ENCODE measurements at places on chromosomes 13 and 19.

GRCh38 chr13:62524498-62524897, 1108.8 kb upstream of the PCDH20 start:
- DNase-seq: no peak

GRCh38 chr19:37078717-37079032, 442 bp downstream of the ZNF420 start:
- DNase-seq: no peak

GRCh38 chr13:77353995-77354394, 27.1 kb upstream of the MYCBP2 start:
- no peak for DNase-seq

DNA sequence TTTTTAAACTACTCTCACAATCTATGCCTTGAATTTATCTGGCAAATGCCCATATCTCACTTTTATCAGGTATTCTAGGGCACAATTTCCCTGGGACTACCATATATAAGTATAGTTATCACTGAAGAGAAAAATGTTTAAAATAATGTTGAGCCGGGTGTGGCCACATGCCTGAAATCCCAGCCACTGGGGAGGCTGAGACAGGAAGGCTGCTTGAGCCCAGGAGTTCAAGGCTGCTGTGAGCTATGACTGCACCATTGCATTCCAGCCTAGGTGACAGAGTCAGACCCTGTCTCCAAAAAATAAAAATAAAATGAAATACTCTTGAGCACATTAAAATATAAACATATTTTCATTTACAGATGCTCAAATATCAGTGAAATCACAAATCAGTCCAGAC, 4.1 kb downstream of the KATNAL1 start:
- DNase-seq: no peak

DNA sequence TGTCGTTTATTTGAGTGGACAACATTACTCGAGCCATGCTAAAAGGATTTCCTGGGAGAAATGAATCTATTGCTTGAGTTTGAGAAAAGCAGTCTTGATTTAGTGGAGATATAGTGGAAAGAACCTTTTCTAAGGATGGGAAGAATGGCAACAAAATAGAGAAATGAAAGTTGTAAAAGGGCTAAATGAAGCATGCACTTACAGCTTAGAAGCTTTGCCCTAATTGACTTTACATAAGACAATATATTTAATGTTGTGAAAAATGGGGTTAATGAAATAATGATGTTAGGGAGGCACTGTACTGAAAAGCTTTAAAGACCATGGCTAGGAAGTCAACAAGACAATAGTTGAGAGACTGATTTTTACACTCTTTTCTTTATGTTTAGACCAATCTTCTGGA, 35.4 kb downstream of the SLC10A2 start:
- DNase-seq: no peak

DNA sequence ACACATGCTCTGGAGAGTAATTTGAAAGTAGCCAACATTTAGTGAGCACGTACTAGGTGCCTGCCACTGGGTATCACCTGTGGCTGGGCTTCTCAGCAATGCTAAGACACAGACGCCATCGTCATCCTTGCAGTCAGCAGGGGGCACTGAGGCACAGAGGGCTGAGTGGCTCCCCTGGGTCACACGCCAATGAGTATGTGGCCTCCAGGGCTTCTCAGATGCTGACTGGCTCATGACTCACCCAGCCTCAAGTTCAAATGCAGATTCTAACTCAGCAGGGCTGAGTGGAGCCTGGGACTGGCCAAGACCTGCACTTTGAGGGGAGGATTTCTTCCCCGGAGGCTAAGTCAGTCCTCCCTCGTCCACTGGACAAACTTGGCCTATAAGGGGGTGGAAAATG, 115.1 kb upstream of the CACNA1A start:
- DNase-seq: no peak

DNA sequence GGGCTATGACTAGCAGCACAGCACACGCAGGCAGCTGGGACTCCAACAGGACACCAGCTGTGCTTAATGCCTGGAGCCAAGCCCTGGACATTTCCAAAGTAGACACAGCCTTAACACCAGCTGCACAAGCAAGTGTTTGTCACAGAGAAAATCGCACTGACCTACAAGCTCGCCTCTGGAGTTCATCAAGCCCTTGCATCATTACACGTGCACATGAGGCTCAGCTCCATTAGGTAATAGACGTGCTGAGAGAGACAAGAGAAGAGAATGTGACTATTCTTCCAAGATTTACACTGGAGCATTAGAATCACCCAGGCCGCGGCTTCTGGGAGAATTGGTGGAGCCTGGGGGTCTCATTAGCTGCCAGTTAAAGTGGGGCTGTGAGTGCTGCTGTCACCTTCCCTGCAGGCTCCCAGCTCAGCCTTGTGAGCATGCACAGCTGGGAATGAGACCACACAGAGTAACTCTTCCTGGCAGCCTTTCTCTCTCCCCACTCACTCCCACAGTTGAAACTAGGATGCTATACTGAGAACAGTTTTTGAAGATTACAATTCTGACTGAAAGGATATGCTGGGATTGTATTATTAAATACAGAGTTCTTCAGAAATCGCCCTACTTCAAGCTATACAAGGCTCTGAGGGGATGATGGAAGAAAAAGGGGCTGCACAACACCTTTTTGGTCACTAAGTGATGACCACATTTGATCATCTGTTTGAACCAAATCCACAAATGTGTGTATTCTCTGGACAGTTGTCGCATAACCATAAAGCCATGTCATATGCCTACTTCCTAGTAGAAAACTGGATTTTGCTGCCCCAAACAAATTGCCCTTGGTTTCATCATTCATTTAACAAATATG, 10.5 kb downstream of the STOML3 start:
- DNase-seq: no peak

GRCh38 chr19:33332248-33332647, 29.9 kb upstream of the CEBPA start:
- peak; percentile 62 for DNase-seq

DNA sequence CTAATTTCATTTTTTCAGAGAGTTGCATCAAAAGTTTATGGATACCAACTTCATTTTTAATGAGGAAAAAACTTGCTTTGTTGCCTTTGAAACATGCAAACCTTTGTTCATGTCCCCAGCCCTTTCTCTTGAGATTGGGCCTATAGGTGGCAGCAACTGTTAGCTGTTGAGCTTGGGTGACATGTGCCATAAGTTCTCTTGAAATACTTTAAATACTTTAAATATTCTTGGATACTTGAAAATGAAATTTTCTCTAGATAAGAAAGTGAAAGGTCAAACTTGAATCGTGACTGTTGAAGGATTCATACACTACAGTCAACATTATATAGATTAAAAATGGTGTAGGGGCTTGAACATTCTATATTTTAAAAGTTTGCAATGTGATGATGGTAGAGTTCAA, 294.9 kb downstream of the NDFIP2 start:
- DNase-seq: no peak

DNA sequence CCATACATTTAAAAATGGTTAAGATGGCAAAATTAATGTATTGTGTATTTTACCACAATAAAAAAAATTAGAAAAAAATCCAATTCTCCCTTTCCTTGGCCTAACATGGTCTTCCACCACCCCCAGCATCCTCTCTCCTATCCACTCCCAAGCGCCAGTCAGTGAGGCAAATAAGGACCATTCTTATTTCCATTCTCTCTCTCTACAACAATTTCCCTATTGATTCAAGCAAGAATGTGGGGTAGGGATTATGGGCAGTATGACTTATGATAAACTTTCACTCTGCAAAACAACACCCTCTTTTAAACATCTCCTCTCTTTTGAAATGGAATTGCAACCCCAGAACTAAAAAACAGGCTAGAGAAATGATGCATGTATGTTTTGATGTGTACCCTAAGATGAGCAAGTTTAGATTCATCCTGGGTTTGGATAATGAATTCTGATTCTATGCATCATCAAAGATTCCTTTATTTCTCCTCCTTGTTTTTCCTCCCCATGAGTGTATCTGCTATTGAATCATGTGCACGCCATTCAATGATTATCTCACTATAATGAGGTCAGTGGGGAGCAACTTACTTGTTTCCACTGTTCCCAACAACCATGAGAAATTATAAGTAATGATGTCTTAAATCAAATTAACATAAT, 3.5 kb downstream of the STARD13 start:
- no peak for DNase-seq
